Stimulated activated CD4-positive, alpha-beta T cell treated with anti-CD3 and anti-CD28 coated beads, Interleukin-4, amount 100 ng/mL, for 24 hours (primary cell): ENCODE measurements at places on chromosomes 1 and 21.

DNA sequence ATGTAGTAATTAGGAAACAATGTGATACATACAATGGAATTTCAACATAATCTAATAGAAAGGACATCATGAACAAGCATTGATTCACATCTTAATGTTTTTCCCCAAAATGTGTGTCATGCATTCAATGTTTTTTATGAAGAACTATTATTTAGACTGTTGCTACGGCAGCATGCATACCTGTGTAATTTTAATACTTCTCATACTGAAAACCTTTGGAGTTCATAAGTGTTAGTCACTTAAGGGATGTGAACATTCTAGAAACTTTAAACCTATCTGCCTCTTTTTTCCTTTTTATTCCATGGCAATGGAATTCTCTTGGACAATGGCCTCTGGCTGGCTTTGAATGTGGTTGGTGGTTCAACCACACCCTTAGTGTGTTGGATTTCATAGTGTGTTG, 48.6 kb downstream of the TMPRSS15 start:
- DNase-seq: no peak

DNA sequence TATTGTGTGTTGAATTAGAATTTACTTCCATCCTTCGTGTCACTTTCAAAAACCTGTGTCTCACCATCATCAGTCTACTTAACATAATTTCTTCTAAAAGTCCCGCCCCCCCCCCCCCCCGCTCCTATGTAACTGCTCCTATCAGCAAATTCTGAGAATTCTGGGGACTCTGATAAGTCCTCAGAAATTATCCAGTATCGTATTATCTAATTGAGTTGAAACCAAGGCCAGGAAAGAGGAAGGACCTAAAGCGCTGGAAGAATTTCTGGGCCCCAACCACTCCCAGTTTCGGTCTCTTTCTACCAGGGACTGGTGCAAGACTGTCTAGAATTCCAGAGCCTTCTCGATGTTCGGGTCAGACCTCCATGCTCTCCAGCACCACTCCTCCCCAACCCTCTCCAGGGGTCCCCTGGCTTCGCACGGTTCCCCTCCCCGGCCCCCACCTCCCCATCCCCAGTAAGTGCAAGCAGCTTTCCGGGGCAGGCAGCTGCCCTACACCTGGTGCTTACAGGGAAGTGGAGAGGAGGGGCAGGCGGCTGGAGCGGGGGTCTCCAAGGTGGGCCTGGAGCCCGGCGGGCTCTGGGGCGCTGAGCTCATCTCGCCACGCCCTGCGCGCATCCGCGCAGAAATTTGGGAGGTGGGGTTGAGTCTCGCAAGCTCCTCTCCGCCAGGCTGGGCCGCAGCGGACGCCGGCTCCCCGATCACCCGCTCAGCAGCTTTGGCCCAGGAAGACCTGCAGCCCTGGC, 16.0 kb upstream of the ZNF496 start:
- no peak for DNase-seq

- no peak for DNase-seq
These were observed 12.0 kb upstream of the PCBP3 start for GRCh38 chr21:45631540-45631939.

DNA sequence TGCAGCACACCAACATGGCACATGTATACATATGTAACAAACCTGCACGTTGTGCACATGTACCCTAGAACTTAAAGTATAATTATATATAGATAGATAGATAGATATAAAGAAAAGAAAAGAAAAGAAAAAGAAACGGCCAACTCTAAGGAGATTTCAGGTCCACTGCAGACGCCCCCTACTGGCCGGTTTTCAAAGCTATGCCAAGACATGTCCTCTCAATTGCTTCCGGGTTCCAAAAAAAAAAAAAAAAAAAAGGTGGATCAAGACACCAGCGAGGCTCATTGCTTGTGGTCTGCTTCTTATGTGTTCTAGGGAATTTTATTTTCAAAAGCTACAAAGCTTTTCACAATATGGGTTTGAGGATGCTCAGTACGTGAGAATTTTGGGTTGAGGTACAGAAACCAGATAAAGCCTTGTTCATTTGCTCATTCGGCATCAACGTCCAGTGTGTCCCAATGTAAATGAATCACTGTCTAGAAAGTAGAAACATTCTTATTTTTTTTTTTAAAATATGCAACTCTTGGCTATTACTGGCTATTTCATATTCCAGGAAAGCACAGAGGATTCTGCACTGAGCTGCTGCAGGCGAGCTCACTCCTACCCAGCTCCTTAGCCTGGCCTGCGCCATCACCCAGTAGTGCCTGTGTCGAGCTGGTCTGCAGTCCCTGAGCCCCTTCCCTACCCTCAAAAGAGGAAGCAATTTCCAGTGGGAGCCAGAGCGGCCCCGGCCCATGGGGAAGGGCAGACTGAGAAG, 643.0 kb downstream of the KIF26B start:
- no peak for DNase-seq

GRCh38 chr1:181640956-181641355, 157.6 kb downstream of the CACNA1E start:
- no peak for DNase-seq

GRCh38 chr1:59986516-59987310, 60.1 kb upstream of the CYP2J2 start:
- DNase-seq: no peak
